ENCODE measurements at places on chromosomes 7 and 10. TPM values are rescaled to one million over a fixed set of nuclear protein-coding genes. Genes with fewer than 3 reads are reported as not detected.
A peak's percentile ranks its signal among the peaks of the same experiment; 100 is the strongest.

STAMBPL1 gene
- total RNA-seq, result 13.8 TPM

KIAA1549 gene
- total RNA-seq, result 1.4 TPM

HOXA7 gene
- not detected for total RNA-seq

STOX1 gene
- 0.26 TPM for total RNA-seq

TRIM74 gene
- total RNA-seq, result not detected

- no peak overlapping the region for H3K27ac ChIP-seq
- no peaks in the 10 kb centered on the region for H3K27me3 ChIP-seq
- no peaks in the 10 kb centered on the region for H3K4me1 ChIP-seq
- no peaks in the 10 kb centered on the region for H3K36me3 ChIP-seq
- DNase-seq, result no peak
These were observed 52.2 kb downstream of the GPAM start for GRCh38 chr10:112131346-112131745.

DNA sequence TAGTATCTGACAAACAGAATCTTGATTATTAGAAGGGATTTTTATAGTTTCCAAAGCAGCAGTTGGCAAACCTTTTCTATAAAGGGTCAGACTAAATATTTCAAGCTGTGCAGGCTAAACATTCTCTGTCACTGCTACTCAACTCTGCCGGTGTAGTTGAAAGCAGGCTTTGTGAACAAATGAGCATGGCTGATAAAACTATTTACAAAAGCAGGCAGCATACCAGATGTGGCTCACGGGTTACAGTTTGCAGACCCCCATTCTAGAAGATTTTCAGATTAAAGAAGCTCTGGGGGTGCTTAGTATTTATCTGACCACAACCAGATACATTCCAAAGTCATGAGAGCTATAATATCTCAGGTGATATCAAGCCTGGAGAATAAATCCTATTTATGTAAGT, 1017.5 kb downstream of the SORCS1 start:
- no peaks in the 10 kb centered on the region for H3K4me1 ChIP-seq
- H3K4me3 ChIP-seq, result no peak overlapping the region
- no peaks in the 10 kb centered on the region for H3K36me3 ChIP-seq

DNA sequence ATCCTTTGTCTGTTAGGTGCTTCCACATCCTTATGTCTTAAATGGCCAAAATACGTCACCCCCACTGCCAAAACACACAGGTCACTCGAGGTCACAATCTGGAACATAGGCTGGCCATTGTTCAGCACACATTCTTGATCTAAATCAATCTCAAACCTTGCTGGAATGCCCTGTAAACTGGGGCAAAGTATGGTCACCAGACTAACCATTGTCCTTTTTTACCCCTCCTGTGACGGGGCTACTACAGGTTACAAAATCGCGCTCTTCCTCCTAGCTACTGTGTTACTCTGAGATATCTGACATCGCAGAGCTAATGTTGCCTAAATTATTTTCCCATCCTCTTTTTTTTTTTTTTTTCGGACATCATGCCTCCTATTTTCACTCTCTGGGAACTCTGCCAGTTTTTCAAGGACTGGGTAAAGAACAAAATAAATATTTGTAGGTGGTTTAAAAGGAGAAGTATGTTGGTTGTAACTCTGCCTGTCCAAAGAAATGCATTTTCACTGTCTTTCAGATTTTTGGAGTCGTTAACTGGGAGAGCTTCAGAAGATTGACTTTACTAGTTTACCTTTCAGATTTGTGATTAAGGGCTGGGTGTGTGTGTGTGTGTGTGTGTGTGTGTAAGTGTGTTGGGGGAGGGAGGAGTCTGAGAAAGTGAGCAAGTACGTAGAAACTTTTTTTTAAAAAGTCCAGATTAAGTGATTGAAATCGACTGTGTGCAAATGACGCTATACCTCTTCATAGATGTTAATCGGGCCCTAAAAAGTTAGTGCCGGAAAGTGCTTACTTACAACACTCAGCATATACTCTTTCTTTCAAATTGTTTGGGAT, 942 bp upstream of the KIAA1217 start:
- H3K4me1 ChIP-seq, result peaks cover 52% of the 10 kb centered on the region
- no peaks in the 10 kb centered on the region for H3K36me3 ChIP-seq
- H3K27ac ChIP-seq, result peak overlapping the region; percentile 91
- H3K4me3 ChIP-seq, result peak overlapping the region; percentile 65

DNA sequence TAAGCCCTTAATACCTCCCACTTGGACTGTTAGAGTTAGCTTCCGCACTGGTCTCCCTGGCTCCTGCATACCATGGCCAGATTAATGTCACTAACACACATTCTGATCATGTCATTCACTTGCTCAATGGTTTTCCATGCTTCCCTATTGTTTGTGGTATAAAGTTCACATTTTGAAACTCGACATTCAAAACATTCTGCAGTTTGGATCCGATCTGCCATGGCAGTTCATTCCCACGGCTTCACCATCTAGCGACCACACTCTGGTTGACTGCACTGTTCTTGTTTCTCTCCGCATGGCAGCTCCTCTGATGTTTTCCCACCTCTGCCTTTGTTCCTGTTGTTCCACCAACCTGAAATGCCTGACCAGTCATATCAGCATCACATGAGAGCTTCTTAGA, 87.4 kb upstream of the WAC start:
- H3K4me1 ChIP-seq, result no peaks in the 10 kb centered on the region
- no peak overlapping the region for H3K4me3 ChIP-seq
- no peak overlapping the region for H3K27ac ChIP-seq
- no peak for DNase-seq
- no peaks in the 10 kb centered on the region for H3K36me3 ChIP-seq
- H3K27me3 ChIP-seq, result no peaks in the 10 kb centered on the region

GRCh38 chr10:97861097-97861750, 11.6 kb downstream of the GOLGA7B start:
- no peaks in the 10 kb centered on the region for H3K4me1 ChIP-seq
- H3K36me3 ChIP-seq, result no peaks in the 10 kb centered on the region
- no peak for DNase-seq

DNA sequence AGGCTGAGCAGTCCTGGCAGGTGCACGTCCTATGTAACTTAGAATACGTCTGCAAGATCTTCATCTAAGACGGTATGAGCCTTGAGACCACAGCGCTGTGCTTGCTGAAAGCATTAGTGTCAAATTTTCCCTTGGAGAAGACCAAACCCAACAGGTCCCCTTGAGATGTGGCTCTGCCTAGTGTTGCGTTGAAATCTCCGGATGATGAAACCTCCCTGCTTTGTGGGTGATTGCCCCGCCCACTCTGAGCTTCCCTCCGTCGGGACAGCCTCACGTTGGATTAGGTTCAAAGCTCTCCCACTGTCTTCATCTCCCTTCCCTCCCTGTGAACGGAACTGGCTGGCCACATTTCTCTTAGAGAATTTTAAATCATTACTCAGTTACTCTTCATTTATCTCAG, 102.0 kb downstream of the ADARB2 start:
- DNase-seq, result peak; percentile 42
- H3K27ac ChIP-seq, result no peak overlapping the region
- no peaks in the 10 kb centered on the region for H3K36me3 ChIP-seq
- H3K27me3 ChIP-seq, result no peaks in the 10 kb centered on the region

GRCh38 chr10:112698818-112699164, 251.3 kb upstream of the TCF7L2 start:
- H3K4me1 ChIP-seq, result no peaks in the 10 kb centered on the region
- no peak overlapping the region for H3K27ac ChIP-seq
- no peak for DNase-seq
- no peaks in the 10 kb centered on the region for H3K27me3 ChIP-seq
- no peak overlapping the region for H3K4me3 ChIP-seq
- H3K36me3 ChIP-seq, result no peaks in the 10 kb centered on the region

GRCh38 chr10:100330079-100330478, at the start of gene PKD2L1:
Gene PKD2L1 (minus strand): TSS chr10:100330228. CDS start chr10:100330103, 125 bp downstream.
- H3K4me1 ChIP-seq, result no peaks in the 10 kb centered on the region
- DNase-seq, result no peak
- no peak within 1 kb of the TSS for H3K4me3 ChIP-seq
- H3K27me3 ChIP-seq, result no peaks in the 10 kb centered on the region

- H3K36me3 ChIP-seq, result no peaks in the 10 kb centered on the region
- no peaks in the 10 kb centered on the region for H3K4me1 ChIP-seq
- DNase-seq, result no peak
- no peak overlapping the region for H3K27ac ChIP-seq
These were observed 26.1 kb upstream of the DNAJC1 start for GRCh38 chr10:22029445-22030236.

- no peak for DNase-seq
- H3K4me3 ChIP-seq, result no peak overlapping the region
- H3K36me3 ChIP-seq, result no peaks in the 10 kb centered on the region
- H3K4me1 ChIP-seq, result no peaks in the 10 kb centered on the region
- H3K27me3 ChIP-seq, result no peaks in the 10 kb centered on the region
- no peak overlapping the region for H3K27ac ChIP-seq
These were observed 70.4 kb upstream of the ATRNL1 start for GRCh38 chr10:115022733-115023132.

GRCh38 chr7:41979834-41980307, 257.1 kb downstream of the GLI3 start:
- no peaks in the 10 kb centered on the region for H3K36me3 ChIP-seq
- H3K4me3 ChIP-seq, result no peak overlapping the region
- H3K27ac ChIP-seq, result no peak overlapping the region

- DNase-seq, result no peak
- no peak overlapping the region for H3K27ac ChIP-seq
- H3K36me3 ChIP-seq, result no peaks in the 10 kb centered on the region
- no peak overlapping the region for H3K4me3 ChIP-seq
These were observed 30.6 kb downstream of the NET1 start for GRCh38 chr10:5442990-5443370.

DNA sequence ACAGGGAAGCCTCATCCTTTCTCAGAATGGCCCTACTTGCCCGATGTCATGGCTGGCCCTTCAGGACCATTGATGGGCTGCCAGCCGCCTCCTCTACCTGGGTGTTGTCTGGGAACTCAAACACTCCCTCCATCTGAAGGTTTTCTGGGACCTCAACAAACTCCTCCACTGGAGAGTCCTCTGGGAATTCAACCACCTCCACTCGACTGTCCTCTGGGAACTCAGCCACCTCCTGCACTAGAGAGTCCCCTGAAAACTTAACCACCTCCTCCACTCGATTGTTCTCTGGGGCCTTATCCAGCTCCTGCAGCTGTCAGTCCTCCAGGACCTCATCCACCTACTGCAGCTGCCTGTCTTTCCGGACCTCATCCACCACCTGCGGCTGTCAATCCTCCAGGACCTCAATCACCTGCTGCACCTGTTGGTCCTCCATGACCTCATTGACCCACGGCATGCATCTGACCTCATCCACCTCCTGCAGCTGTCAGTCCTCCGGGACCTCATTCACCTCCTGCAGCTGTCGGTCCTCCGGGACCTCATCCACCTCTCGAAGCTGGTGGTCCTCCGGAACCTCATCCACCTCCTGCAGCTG, 37.1 kb downstream of the MAT1A start:
- no peak overlapping the region for H3K27ac ChIP-seq
- H3K4me3 ChIP-seq, result no peak overlapping the region

- no peaks in the 10 kb centered on the region for H3K4me1 ChIP-seq
- H3K27ac ChIP-seq, result peak overlapping the region; percentile 63
- H3K27me3 ChIP-seq, result no peaks in the 10 kb centered on the region
- H3K36me3 ChIP-seq, result no peaks in the 10 kb centered on the region
- DNase-seq, result no peak
- no peak overlapping the region for H3K4me3 ChIP-seq
These were observed 566.1 kb upstream of the NRP1 start for GRCh38 chr10:33900596-33900995.

DNA sequence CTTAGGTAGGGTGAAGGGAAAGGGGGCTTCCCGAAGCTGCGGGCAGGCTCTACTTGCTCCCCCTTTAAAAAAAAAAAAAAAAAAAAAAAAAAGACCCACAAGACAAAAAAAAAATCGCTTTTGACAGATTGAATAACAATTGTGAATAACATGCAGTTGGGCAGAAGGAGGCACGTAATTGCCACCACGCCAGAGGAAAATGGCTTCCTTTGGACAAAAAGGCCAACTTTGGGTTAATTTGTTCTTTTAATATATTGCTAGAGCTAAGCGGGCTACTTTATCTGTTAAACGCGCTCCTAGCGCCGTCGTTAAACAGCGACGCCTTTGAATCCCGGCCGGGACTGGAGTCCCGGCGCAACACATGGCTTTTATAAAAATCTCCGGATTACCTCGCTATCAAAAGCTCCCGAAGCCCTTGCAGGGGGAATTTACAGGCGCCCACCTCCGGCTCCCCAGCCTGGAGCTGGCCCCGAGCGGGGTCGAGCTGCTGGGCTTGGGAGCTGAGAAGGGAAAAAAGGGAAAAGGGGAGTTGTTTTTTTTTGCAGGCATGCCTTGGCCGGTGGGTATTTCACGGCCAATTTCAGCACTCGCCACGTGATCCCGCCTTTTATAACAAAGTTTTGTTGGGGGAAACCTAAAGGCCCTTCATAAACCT, 1.2 kb downstream of the HOXA11 start:
- no peak for DNase-seq
- peaks cover 76% of the 10 kb centered on the region for H3K27me3 ChIP-seq
- H3K27ac ChIP-seq, result no peak overlapping the region
- peak overlapping the region; percentile 37 for H3K4me3 ChIP-seq

DNA sequence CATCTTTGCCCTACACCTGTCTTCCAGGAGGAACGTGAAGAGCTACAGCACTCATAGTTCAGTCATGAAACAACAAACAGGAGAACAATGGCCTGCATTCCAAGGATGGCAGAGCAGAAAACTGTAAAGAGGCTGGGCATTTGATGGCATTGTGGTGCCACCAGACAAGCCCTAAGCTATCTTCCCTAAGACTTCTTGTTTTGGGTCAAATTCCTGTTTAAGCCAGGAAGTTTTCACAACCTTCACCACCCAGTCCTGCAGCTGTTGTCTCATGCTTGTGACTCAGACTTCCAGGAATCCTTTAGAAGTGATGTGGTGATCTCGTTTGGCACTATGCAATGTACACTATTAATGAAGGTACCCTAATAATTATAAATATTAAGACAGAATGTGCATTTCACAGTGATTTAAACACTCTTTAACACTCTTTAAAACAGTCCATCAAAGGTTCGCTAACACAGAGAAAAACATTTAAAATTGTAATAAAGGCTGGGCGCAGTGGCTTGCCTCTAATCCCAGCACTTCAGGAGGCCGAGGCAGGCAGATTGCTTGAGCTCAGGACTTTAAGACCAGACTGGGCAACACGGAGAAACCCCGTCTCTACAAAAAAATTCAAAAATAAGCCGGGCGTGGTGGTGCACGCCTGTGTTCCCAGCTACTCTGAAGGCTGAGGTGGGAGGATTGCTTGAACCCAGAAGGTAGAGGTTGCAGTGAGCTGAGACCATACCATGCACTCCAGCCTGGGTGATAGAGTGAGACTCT, 2.7 kb upstream of the HERPUD2 start:
- no peaks in the 10 kb centered on the region for H3K36me3 ChIP-seq
- peaks cover 24% of the 10 kb centered on the region for H3K4me1 ChIP-seq
- H3K27ac ChIP-seq, result no peak overlapping the region
- H3K4me3 ChIP-seq, result no peak overlapping the region
- no peaks in the 10 kb centered on the region for H3K27me3 ChIP-seq
- no peak for DNase-seq

DNA sequence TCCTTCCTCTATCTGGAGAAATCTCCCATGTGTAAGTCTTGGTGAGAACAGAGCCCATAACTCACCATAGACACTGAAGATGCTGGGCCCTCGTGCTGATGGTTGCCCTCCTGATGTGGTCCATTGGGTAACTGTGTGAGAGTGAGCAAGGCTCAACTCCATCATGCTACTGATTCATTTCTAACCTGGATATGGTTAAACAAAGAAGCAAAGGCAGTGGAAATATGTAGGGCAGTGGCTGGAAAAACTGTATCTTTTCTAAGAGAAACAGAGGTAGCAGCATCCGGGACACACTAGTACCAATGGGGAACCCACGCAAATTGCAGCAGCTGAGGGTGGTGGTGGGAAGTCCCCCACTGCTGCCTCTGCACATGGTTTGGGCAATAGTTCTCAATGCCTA, 221.7 kb downstream of the KLF6 start:
- H3K4me3 ChIP-seq, result no peak overlapping the region
- no peak for DNase-seq
- no peaks in the 10 kb centered on the region for H3K27me3 ChIP-seq
